ENCODE measurements at places on chromosomes 3 and 15. TPM values are rescaled to one million over a fixed set of nuclear protein-coding genes. Genes with fewer than 3 reads are reported as not detected.

The PRTG gene
- 0.05 TPM for total RNA-seq

The EPHB1 gene
- total RNA-seq: 1.4 TPM

The PAQR5 gene
- 5.2 TPM for total RNA-seq

The ZMAT3 gene
- total RNA-seq: 7.8 TPM

The CPLX3 gene
- total RNA-seq: not detected

The RARB gene
- total RNA-seq: 1.7 TPM

The SLC27A2 gene
- total RNA-seq: 6.1 TPM

The FGD5 gene
- 3.3 TPM for total RNA-seq

The GOLGA8S gene
- 0.37 TPM for total RNA-seq

The THAP10 gene
- 0.69 TPM for total RNA-seq

DNA sequence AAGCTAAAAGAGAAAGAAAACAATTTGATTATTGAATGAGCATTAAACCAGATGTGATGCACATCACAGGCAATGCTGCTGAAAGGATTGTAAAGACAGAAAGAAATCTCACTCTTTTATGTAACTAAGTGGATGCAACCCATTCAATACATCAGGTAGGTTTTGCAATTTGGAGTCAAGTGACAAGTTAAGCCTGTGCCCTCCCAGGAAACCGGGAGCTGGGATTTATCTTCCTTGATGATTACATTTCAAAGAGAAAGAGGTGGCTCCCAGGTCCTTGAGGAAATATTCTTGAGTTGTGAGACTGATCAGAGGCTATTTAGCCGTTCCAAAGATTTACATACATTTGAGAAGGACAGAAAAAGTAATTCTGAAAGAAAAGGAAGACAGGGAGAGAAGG is 219.0 kb upstream of the PROK2 start:
- DNase-seq: no peak

GRCh38 chr15:70451821-70452653 is 311.3 kb downstream of the UACA start:
- DNase-seq: no peak

- no peak for DNase-seq
These were observed 1.8 kb upstream of the SNAP23 start for GRCh38 chr15:42493679-42494078.

DNA sequence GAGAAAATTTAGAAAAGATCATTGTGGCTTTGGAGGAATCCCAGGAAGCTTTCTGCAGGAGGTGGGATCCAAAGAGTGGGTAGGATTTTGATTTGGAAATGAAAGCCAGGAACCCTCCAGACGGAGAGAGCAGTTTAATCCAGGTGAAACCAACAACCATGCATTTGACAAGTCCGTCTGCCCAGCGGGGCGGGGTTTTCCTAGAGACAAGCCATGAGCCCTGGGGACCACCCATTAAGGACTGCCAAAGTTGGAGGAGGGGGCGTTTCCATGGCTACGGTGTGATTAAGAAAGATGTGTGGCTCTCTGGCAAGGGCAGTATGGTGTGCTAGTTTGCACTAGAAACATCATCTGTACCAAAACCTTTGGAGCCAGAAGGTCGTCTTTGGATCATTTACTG is 53.4 kb downstream of the SRGAP3 start:
- DNase-seq: no peak

- peak; percentile 81 for DNase-seq
These were observed 1.6 kb upstream of the CHST13 start for GRCh38 chr3:126522363-126522788.

DNA sequence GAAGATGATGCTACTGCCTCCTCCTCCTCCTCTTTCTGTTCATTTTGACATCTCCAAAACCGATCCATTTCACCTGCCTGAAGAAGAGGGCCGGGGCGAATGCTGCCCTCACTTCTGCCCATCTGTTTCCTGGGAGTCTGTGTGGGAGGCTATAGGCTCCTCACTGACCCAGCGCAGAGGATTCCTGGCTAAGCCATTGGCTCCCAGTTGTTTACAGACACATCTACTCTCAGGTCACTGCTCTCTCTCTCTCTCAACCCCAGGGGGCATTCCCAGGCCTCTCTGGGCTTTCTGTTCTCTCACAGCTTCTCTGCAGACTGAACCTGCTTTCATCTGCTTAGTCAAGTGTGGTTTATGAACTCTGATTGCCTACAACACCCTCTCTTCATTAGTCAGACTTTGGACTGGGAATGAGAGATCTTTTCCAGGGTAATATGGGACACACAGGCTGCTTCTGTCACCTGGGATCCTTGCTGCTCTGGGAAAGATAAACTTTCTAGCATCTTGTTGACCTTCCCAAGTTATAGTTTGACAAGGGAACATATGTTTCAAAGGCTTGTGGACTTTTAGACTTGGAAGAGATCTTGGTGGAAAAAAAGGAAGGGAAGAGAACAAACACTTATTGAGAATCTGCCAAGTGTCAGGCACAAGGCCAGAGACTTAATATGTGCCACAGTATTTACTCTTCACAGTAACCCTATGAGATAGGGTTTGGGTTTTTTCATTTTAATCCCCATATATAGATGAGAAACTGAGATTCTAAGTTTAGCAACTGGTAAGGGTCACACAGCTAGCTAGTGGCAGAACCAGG is 30.2 kb upstream of the USP3 start:
- no peak for DNase-seq

GRCh38 chr3:191460360-191460759 is 603 bp upstream of the PYDC2 start:
- no peak for DNase-seq

- no peak for DNase-seq
These were observed 1.9 kb upstream of the ROPN1 start for GRCh38 chr3:123993818-123994217.

DNA sequence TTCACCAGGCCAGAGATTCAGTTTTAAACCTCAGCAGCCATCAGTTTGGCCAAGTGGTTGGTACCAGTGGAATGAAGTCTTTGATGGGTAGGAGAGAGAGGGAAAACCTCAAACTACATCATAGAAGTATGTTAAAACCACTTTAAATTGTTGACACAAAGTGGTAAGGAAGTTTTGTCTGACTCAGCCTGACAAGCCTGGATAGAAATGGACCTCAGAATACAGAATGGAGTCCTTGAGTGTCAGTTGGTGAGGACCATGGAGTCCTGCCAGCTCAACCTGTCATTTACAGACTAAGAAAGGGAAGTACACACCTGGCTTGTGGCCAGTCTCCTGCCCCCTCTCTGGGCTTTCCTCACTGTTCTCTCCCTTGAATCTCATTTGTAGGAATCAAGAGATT is 12.1 kb downstream of the EAF1 start:
- no peak for DNase-seq

DNA sequence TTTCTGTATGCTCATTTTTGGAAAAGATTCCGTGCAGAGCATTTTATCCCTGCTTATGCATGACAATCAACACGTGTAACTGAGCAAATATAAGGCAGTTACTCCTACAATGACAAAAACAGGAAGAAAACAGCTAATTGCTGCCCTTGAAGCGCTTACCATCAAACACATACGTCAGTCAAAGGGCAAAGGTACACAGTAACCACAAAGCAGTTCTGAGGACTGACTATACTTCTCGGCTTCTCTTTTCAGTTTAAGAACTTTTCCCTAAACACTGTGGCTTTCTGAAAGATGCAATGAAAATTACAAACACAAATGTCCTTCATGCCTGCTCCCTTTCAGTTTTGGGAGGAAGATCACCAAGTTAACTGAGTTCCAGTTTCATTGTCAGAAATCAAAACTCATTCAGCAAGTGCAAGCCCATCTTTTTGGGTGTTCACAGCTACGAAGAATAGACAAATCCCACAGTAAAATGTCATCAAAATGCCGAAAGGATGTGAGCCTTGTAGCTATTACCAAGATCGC is 602.8 kb downstream of the FOXP1 start:
- no peak for DNase-seq

GRCh38 chr3:142894493-142894892 is 5.6 kb upstream of the PCOLCE2 start:
- DNase-seq: no peak

- DNase-seq: no peak
These were observed 237.9 kb downstream of the GAP43 start for GRCh38 chr3:115861166-115861733.

GRCh38 chr15:66878761-66879160 is 176.7 kb downstream of the SMAD6 start:
- no peak for DNase-seq

DNA sequence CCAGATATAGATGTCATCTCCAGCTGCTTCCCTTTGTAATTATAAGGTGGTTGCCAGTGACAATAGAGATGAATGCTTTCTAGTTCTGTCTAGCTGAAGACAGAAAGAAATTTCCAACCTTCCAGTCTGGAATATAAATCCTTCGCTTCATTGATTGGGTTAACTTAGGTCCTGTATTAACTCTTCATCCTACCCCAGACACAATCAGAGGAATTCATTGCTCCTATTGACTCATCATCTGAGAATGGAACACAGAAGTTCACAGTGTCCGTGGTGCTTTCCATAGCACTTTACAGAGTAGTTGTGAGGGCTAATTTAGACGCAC is 241.4 kb downstream of the NFKBIZ start:
- no peak for DNase-seq

- DNase-seq: no peak
These were observed 684.6 kb upstream of the CCDC54 start for GRCh38 chr3:106692624-106693023.

DNA sequence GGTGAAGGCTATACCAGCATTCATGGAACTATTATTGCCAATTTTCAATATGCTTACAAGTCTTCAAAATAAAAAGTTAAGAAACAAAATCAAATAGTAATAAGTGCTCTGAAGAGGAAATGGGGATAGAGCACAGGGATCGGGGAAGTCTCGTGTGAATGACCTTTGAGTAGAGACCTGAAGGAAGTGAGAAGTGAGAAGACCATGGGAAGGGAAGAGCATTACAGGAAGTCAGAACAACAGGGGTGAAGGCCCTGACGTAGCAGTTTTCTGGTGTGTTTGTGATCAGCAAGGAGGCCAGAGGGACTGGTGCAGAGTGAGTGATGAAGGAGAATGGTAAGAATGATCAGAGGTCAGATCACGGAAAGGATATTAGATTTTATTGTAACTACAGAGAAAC is 48.1 kb downstream of the STAC start:
- DNase-seq: no peak

DNA sequence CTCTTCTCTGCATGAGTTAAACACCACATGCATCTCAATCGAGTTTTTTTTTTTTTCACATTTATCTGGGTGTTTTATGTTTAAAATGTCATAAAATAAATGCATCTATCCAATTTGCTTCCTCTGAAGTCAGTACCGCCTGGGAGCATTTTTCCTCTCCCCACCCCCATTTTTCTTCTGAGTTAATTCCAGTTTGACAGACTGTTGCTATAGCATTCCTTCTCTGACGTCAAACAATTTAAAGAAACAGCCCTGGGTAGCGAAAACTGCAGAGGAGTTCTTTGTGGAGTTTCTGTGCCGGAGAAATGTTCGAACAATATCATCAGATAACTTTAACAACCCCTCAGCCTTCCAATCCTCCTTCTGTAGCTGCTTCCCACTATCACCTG is 900 bp upstream of the GNB4 start:
- DNase-seq: no peak

GRCh38 chr3:4326868-4327267 is 23.7 kb downstream of the SETMAR start:
- DNase-seq: no peak

DNA sequence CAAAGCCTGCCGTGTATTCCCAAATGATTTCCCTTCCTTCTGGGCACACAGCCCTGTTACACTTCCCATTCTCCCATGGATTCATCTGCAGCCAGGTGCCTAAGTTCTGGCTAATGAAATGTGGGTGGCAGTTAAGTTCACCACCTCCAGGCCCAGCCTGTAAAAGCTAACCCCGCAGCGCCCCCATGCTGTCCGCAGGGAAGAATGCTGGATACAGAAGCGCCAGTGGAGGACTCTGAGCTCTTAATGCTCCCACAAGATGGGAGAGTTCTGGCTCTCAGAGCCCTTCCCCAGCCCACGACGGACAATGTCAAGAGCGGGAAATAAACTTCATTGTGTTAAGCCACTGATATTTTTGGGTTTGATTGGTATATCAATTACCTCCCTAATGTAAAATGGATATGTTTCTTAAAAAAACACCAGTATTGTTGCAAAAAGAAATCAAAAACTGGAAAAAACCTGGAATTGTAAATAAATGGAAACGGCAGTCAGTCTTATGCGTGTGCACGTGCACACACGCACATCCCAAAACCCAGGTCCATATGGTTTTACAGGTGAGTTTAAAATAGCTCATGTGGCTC is 37.7 kb upstream of the FGD5 start:
- peak; percentile 36 for DNase-seq

DNA sequence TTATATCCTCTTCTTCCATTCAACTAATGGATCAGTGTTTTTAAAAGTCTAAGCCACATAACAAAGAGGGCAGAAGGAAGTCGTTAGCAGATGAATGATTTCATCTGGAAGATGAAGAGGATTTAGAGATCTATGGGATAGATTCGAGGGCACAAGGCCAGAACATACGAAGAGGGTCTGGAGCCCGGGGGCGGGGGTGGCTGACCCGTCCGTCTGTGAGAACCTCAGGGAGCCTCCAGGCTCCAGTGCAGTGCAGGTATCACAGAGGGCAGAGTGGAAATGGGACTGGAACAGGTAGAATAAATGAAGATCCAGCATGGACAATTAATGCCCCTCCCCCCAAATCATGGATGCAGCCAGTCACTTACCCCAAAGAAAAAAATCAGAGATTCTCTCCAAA is 1.5 kb upstream of the GOLGA8B start:
- DNase-seq: no peak

- no peak for DNase-seq
These were observed 253.7 kb upstream of the THBS1 start for GRCh38 chr15:39327005-39327730.

GRCh38 chr3:43014956-43015355 is 35.8 kb downstream of the GASK1A start:
- no peak for DNase-seq

DNA sequence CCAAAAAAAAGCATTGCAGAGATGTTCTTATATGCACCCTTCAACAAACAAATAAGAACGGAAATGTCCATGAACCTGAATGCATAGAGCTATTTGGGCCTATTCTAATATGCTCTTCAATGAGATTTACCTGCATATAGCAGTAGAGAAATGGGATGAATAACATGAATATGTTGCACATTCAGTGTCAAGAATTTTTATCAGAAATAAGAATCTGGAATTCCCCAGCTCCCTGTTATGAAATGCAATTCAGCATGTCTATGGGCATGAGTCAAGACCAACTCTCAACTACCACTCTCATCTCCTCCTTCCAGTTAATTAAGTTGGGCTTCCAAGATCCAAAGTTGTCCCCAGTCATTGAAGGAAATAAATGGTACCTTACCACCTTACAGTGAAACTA is 133.7 kb upstream of the ALCAM start:
- DNase-seq: no peak
